Spleen (tissue), 13 donors: ENCODE measurements at places on chromosomes 7 and 10. TPM values are rescaled to one million over a fixed set of nuclear protein-coding genes. Genes with fewer than 3 reads are reported as not detected.

The TWIST1 gene
- not detected for total RNA-seq

The CALML3 gene
- not detected for total RNA-seq

The ITIH2 gene
- not detected for total RNA-seq

The KDM7A gene
- 41.5 TPM for total RNA-seq

The OR6V1 gene
- total RNA-seq: not detected

The ACSL5 gene
- 45.5 TPM for total RNA-seq

The CALCR gene
- total RNA-seq: not detected

The TAS2R3 gene
- 4.8 TPM for total RNA-seq

The GIMAP6 gene
- total RNA-seq: 149 TPM

The KMT2E gene
- total RNA-seq: 151 TPM

The SLC29A3 gene
- total RNA-seq: 15.6 TPM

The CUZD1 gene
- 2.5 TPM for total RNA-seq

The GIMAP8 gene
- 53.4 TPM for total RNA-seq

The INHBA gene
- total RNA-seq: 0.36 TPM

The IFIT3 gene
- total RNA-seq: 33.7 TPM

The NPTX2 gene
- total RNA-seq: 7.4 TPM

The SPDYE6 gene
- not detected for total RNA-seq

The SFMBT2 gene
- 40.9 TPM for total RNA-seq

The GIMAP2 gene
- total RNA-seq: 85.4 TPM

The FOXP2 gene
- total RNA-seq: 3.9 TPM

The DENND2A gene
- 21.7 TPM for total RNA-seq
